ENCODE measurements at places on chromosomes 6 and 20. TPM values are rescaled to one million over a fixed set of nuclear protein-coding genes. Genes with fewer than 3 reads are reported as not detected.

Gene ZNF512B
- total RNA-seq = 47.9 TPM

Gene ZNF334
- not detected for total RNA-seq

Gene CAPN11
- not detected for total RNA-seq

Gene SLC17A4
- 0.37 TPM for total RNA-seq

Gene CTSA
- 282 TPM for total RNA-seq

Gene CCN2
- 13.8 TPM for total RNA-seq

Gene PRKN
- not detected for total RNA-seq

Gene E2F1
- total RNA-seq = 74.7 TPM

Gene BMP2
- total RNA-seq = 24.3 TPM

Gene MARCKS
- 153 TPM for total RNA-seq

Gene DEFB110
- not detected for total RNA-seq

Gene MUC21
- not detected for total RNA-seq

Gene MLN
- total RNA-seq = not detected

Gene PNLDC1
- 0.32 TPM for total RNA-seq

Gene ENPP4
- 2.7 TPM for total RNA-seq

Gene NFATC2
- total RNA-seq = 20.8 TPM

Gene SASH1
- 41.7 TPM for total RNA-seq

DNA sequence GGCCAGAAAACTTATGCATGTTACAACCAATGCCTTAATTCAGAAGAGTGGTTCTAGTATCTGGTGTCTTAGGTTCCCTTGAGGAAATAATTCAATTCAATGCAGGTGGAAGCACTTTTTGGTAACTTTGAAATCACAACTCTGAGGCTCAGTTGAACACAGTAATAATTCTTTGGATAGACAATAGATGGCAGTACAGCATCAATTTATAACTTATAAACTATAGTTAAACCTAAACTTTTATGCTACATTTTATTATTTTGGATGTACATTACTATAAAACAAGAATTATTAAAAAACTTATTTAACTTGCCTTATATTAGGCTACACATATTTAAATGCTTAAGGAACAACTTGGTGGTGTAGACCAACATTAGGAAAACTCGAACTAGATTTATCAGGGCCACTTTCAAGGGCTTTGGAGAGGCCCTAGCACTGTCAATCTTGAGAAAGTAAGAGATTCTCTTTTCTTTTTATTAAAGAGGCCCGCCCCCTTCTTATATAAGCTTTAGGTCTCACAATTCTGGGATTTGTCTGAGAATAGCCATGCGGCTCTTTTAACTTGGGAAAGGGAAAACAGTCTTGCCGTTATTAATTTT lies 85.9 kb downstream of the CRYBG1 start:
- no peak for DNase-seq

DNA sequence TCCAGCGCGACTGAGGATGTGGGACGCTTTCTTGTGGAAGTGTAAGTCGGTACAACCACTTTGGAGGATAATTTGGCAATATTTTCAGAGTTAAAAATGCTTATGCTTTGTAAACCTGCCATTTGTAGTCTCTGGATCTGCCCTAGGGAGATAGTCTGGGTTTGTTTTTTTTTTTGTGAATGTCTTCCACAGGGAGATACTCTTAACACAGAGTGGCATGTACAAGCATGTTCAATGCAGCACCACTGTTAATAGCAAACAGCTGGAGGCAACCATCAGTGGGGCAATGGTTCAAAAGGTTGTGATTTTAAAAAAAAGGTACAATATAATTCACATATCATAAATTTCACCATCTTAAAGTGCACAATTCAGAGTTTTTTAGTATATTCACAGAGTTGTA lies 22.4 kb downstream of the SLC9A8 start:
- DNase-seq = no peak

GRCh38 chr6:13926378-13926777 lies 1.6 kb downstream of the RNF182 start:
- no peak for DNase-seq

- no peak for DNase-seq
These were observed 406.7 kb downstream of the CD83 start for GRCh38 chr6:14524319-14524718.

GRCh38 chr6:37884548-37884947 lies 65.0 kb downstream of the ZFAND3 start:
- DNase-seq = no peak

GRCh38 chr6:11273406-11274065 lies 41.1 kb upstream of the NEDD9 start:
- DNase-seq = no peak

- no peak for DNase-seq
These were observed 99.6 kb upstream of the F13A1 start for GRCh38 chr6:6420107-6420506.

DNA sequence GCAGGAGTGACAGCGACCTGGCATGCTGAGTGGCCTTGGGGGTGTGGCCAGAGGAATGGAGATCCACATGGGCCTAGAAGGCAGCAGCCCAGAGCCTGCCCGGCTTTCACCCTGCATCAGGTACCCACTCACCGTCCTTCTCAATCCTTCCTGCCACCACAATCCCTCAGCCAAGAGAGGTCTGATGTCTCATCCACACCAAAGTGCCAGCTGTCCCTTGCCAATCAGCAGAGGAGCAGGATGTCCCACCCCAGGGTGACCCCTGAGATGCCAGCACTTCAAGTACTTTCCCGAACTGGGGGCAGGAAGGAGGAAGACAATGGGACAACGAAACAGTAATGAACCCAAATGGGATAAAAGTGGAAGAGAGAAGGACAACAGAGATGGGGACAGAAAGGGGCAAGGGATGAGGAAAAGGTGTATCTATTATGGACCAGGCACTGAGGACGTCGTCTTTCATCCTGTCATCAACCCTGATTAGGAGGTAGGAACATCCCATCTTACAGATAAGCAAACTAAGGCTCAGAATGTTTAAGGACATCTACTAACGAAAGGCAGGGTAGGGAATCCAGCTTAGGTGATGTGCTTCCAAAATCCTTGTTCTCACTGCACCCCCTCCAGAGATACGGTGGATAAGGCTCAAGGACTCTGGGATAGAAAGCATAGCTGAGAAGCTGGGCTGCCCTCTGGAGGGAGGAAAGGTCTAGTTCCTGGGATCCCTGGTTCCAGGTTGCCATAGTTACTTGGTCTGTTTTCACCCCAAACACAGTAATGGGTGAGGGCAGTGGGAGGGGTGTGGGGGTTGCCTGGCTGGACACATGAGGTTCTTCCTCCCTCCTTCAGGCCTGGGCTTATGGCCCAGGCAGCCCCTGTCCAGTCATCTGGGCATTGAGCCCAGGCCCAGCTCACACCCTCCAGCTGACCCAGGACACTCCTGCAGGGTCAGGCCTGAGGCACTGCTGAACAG lies 4.5 kb upstream of the TNXB start:
- no peak for DNase-seq

GRCh38 chr6:14726816-14727493 lies 518.9 kb upstream of the JARID2 start:
- no peak for DNase-seq

DNA sequence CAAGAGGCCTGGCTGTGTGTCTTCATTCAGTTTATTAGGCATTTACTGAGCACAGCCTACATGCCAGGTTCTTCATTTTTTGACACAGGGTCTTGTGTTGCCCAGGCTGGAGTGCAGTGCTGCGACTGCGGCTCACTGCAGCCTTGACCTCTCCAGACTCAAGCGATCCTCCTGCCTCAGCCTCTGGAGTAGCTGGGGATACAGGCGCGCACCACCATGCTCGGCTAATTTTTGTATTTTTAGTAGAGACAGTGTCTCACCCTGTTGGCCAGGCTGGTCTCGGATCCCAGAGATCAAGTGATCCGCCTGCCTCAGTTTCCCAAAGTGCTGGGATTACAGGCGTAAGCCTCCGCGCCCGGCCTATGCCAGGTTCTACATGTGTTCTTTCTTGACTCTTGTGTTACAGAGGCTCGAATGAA lies 601 bp upstream of the ATRN start:
- no peak for DNase-seq

DNA sequence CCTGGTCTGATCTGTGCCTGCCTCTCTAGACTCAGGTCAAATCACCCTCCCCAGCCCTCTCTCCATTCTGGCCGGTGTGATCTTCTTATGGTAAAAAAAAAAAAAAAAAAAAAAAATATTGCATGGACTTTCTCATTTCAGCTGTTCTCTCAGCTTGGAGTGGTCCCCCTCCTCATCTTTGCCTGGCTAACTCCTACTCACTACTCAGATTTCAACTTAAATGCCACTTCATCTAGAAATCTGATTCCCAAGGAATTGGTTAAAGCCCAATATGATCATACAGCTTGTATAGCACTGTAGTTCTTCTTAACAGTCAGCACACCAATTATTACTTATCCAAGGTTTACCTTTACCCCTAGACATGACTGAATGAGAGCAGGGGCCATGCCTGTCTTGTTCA lies 105.9 kb upstream of the CARMIL1 start:
- DNase-seq = no peak

GRCh38 chr6:3962291-3963280 lies 113.4 kb downstream of the FAM50B start:
- DNase-seq = no peak

DNA sequence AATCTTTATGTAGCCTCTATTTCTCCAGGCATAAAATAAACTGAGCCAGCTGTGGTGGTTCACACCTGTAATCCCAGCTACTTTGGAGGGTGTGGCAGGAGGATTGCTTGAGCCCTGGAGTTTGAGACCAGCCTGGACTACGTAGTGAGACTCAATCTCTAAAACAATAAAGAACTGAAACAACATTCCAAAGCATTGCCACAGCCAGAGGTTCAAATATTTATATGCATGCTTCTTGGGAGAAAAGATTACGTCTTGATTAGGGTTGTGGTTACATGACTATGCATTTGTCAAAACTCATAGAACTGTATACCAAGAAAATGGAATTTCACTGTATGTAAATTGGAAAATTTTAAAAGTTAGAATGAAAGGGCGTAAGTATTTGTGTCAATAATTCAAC lies 27.7 kb upstream of the PAX1 start:
- no peak for DNase-seq

DNA sequence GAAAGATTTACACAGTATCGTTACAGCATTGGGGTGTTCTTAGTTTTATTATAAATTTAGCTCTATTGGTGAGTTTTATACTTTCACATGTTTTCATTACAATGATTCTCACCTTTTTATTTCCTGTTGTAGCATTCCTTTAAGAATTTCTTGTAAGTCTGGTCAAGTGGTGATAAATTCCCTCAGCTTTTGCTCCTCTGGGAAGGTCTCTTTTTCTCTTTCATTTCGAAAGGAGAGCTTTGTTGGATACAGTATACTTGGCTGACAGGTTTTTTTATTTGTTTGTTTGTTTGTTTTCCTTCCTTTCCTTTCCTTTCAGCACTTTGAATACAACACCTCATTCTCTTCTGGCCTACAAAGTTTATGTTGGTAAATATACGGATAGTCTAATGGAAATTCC lies 249.7 kb upstream of the RUNX2 start:
- no peak for DNase-seq

DNA sequence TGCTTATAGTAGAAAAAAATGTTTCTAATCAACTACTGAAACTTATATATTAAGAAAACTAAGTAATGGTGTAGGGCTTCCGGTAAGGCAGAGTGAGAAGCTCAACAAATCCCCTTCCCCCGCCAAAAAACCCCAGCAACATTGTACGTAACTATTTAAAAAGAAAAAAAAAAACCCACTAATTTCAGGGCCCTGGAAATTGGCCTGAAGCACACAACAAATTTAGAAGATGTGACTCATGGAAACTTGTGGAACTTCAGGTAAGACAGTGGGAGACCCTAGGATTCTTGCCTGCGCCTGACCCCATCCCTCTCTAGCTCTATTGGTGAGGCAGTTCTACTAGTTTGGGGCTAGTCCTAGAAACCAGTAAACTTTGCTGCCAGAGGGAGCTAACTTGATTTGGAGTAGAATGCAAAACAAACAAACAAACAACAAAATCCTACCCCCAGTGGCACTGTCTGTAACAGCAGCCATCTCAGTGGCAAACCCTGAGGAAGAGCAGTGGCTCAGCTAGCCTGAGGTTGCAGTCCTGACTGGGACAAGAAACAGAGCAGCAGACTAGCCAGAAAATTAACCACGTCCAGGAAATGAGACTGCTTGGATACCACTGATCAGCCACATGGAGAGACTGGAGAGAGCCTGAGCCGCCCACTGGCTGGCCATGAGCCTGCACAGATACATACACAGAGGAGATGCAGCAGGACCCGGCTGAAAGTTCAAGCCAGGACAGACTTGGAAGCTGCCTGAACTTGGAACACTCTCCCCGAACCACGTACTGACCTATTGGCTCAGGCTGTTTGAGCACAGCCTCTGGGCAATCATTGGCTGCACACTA lies 135.1 kb downstream of the TBXT start:
- peak; percentile 7 for DNase-seq

DNA sequence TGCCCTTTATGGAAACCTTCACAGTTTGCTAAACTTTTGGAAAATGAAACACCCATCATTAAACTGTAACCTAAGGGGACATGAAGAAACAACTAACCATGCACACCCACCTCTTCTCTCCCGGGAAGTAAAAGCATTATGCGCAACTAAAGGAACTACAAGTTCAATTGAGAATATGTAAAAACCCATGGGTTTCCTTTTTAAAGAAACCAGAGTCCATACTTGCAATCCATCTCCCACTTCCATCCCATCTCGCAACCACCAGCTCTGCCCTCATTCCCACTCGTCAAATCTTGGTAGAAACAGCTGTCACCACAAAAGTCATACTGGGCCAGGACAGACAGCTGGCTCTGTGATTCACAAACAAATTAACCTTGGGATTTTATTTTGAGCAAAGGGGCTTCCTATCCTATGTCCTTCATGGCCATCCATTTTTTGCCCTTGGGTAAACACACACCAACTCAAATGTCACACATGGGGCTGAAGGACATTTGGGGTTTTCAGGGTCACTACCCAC lies 81.5 kb downstream of the HAO1 start:
- DNase-seq = no peak

GRCh38 chr6:137475103-137475502 lies 19.1 kb downstream of the OLIG3 start:
- DNase-seq = no peak

- DNase-seq = no peak
These were observed 37.8 kb downstream of the HFE start for GRCh38 chr6:26124781-26125685.

DNA sequence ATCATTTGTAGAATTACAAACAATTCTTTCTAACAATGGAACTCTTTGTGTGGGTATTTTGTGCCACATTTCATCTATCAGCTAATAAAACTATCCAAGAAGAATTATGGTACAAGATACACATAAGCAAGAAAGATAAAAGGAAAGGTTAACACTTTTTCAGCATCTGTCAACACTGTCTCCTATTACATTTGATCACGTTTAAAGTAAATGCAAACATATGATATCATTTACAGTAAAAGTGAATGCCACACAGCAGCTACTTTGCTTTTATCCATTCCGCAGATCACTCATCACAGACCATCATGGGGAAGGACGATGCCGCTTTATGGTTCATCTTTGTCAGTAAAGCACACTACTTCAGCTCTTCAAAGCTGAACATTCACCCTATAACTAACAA lies 456.4 kb upstream of the MANEA start:
- no peak for DNase-seq

DNA sequence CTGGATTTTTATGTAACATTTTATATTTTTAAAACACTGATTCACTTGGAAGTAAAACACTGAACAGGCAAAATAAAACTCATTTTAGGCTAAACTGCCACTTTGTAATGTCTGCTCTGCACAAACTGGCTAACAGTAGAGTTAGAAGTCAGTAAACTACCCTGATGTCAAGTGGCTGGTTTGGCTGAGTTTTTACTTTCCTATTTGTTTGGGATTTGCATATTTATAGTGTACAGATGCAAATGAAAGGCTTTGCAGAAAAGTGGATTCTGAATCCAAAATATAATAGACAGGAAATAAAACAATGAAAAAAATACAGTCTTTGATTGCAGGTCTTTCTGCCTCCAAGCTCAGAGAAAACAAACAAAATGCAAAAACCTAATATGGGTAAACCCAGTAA lies 213.1 kb downstream of the CDH26 start:
- no peak for DNase-seq

- no peak for DNase-seq
These were observed 17.6 kb downstream of the TRDN start for GRCh38 chr6:123619156-123619555.
